ENCODE measurements at places on chromosomes 6 and 20.

DNA sequence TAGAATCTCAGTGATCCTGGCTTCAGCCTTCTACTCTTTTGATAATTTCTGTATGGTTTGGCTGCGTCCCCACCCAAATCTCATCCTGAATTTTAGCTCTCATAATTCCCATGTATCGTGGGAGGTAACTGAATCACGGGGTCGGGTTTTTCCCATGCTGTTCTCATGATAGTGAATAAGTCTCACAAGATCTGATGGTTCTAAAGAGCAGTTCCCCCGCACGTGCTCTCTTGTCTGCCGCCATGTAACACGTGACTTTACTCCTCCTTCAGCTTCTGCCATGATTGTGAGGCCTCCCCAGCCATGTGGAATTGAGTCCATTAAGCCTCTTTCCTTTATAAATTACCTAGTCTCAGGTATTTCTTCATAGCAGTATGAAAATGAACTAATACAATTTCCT lies 507.2 kb downstream of the CDH26 start:
- no peak for DNase-seq

DNA sequence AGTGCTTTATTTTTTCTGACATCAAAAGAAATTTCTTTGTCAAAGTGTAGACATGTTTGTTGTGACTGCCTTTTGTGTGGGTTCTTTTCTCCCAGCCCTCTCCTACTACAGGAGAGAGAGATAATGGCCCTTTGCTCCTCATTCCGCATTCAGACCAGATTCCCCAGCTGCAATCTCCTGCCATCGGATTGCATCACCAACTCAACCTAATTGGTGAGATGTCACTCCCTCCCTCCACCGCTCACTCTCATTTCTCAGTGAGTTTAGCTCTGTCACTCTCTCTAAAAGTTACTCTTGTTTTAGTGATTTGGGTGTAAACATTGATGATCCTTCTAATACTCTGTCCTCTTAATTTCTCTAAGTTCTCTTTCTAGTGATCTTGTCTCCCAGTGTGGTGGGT lies 22.7 kb downstream of the UTRN start:
- no peak for DNase-seq

- no peak for DNase-seq
Measured at GRCh38 chr6:41497994-41498393, 48.2 kb upstream of the FOXP4 start.

GRCh38 chr6:149108038-149108748 lies 209.3 kb upstream of the TAB2 start:
- DNase-seq, result no peak

- DNase-seq, result no peak
Measured at GRCh38 chr6:112912416-112913101, 565.4 kb downstream of the RFPL4B start.

GRCh38 chr6:54053881-54054391 lies 57.3 kb upstream of the MLIP start:
- no peak for DNase-seq

- DNase-seq, result no peak
Measured at GRCh38 chr6:134240665-134241431, 77.1 kb downstream of the SGK1 start.

- DNase-seq, result no peak
Measured at GRCh38 chr6:89643406-89643805, 4.9 kb upstream of the LYRM2 start.

DNA sequence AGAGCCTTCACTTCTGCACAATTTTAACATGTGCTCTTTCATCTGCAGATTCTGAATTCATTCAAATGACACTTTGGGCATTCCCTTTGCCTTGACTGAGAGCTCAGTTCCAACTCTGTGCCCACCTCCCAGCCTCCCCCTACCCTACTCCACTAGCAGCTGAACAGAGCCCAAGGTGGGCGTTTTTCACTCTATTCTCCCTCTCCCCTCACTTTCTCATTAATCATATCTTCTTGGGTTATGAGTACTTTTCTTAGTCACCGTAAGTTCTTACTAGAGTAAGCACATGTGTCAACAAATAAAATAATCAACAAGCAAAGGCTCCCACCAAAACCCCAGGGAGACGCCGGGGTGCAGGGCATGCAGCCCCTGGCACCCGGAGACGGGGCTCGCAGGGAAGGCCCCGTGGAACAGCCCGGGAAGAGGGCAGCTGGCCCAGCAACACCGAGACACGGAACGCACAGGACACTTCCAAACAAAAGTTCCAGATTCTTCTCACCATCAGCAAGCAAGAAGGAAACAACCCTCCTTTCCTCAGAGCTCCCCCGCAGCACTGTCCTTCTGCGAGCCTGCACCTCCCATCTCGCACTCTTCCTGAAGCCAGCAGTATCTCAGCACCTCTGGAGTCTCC lies 34.1 kb downstream of the TAF4 start:
- no peak for DNase-seq

- DNase-seq, result no peak
Measured at GRCh38 chr6:116012951-116013350, 47.7 kb downstream of the FRK start.

GRCh38 chr6:161639772-161640171 lies 365.9 kb upstream of the AGPAT4 start:
- DNase-seq, result no peak

DNA sequence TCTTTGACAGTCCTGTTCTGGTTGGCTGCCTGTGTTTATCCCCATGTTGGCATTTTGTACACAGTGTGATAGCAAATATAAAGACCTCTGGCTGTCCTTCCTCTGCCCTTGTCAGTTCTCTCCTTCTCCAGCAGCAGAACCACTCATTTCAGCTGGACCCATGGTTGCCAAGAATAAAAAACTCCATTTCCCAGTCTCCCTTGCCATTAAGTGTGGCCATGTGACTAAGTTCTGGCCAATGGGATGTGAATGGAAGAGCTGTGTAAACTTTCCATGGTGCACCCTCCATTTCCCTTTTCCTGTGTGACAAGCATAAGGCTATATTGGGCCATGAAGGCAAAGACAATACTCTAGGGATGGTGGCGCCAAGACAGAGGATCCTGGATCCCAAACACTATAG lies 78.4 kb upstream of the TBC1D7 start:
- no peak for DNase-seq

DNA sequence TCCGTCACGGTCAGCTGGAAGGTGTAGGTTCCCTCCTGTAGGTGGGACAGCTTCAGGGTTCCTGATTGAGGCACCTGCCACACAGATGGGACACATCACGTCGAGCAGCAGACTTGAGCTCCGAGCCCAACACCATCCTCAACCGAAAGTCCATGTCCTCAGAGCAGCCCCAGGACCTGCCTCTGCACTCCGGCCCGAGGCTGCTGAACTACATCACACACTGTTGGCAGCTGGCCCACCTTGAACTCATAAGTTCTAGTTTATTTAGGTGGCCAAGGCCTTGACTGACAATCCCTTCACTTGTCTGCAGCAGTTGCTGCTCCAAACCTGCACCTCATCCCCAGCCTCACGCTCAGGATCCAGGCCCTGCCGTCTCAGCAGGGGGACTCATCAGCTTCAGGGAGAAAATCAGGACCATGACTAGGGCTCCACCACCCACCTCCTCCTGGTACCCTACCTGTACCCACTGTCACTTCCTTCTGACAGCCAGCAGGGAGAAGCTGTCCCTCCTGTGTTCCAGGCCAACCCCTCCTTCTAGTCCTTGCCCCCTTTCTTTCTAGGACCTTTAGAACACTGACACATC lies 21.0 kb downstream of the LRP11 start:
- DNase-seq, result no peak

- DNase-seq, result no peak
Measured at GRCh38 chr6:76004202-76004601, 68.3 kb downstream of the IMPG1 start.

GRCh38 chr20:46648903-46649649 lies 2.2 kb downstream of the SLC13A3 start:
- no peak for DNase-seq

DNA sequence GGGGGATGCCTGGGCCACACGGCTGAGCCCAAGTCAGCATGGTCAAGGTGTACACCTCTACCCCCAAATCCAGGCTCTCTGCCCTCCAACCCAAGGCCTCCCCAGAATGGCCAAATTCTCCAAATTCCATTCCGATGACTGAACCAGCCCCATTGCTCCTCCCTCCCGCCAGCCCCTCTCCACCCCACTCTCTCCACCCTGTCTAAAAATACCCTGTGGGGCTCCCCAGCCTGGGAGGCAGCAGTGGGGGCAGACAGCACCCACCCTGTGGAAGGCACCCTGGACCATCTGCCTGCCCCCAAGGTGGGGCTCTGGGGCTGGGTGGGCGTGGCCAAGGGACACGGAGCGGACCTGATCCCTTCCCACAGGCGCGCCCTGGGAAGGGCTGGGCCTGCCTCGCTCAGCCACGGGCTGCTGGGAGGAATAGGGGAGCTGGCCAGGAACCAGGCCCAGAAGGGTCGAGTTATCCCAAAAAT lies 11.4 kb downstream of the TEAD3 start:
- DNase-seq, result no peak

- peak; percentile 55 for DNase-seq
Measured at GRCh38 chr6:147768969-147769368, 260.5 kb downstream of the SAMD5 start.

DNA sequence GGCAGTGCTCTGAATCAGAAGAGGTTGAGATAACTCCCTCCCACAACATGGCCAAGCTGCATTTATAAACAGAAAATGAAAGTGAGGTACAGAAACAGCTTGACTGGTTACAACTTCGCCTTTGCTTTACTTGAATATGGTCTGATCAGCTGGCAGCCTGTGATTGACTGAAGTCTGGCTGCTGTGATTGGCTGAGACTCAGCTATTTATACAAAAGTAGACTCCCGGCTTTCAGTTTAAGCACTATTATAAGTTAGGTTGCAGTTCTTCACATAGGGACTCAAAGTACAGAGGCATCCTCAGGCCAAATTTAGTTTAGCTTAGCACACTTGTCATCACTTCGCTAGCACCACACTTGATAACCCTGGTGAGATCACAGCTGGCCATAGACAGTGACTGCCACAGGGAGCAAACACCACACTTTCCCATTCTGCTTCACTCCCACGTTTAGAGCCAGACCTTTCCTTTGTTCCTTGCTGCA lies 362.6 kb downstream of the EPM2A start:
- no peak for DNase-seq

DNA sequence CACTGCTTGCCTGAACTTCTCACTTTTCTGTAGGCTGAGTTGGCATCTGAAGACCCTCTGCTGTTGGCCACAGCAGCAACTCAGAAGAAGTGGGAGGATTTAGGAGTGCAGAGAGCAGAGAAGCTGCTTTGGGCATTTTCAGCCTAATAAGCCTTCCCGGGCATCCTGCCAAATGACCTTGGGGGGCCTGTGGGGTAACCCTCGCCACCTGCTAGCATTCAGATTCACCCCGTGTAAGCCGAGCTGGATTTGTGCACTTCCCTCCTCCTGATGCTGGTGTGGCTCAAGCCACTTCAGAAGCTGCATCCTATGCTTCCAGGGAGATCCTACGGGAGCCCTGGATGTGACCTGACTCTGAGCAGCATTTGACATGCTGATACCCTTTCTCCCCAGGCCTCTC lies 114.8 kb downstream of the LRFN2 start:
- DNase-seq, result peak; percentile 20

GRCh38 chr6:16254535-16254934 lies 16.1 kb downstream of the GMPR start:
- no peak for DNase-seq

GRCh38 chr6:80441131-80441530 lies 334.7 kb downstream of the BCKDHB start:
- no peak for DNase-seq

DNA sequence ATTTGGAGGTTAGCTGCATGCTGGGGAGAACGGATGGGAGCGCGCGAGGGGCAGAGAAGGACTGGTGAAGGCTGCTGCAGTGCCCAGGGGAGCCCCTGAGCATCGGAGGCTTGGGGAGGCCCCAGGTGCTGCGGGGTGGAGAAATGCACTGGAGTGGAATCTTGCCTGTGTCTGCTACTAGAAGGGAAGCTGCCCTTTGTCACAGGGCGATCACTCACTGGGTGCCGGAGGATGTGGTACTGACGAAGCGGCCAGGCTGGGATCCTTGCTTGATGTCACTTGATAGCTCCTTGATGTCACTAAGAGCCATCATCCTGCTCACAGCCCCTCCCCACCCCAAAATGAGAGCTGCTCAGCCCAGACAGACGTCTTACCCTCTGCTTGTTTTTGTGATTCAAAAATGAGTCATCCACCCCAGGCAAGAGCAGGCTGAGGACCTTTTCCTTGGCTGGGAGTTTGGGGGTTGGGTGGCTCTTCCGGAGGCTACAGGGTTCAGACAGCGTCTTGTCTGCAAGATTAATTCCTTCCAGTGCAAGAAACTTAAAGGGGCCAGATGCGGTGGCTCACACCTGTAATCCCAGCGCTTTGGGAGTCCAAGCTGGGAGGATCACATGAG lies 62.6 kb upstream of the PMEPA1 start:
- no peak for DNase-seq

- DNase-seq, result peak; percentile 15
Measured at GRCh38 chr6:131744432-131745287, 33.8 kb upstream of the CTAGE9 start.

Measured in DMS153 (cell line).